ENCODE measurements at places on chromosomes 12 and 14.

GRCh38 chr12:22530-23201, 43.9 kb upstream of the IQSEC3 start:
- no peak for DNase-seq

DNA sequence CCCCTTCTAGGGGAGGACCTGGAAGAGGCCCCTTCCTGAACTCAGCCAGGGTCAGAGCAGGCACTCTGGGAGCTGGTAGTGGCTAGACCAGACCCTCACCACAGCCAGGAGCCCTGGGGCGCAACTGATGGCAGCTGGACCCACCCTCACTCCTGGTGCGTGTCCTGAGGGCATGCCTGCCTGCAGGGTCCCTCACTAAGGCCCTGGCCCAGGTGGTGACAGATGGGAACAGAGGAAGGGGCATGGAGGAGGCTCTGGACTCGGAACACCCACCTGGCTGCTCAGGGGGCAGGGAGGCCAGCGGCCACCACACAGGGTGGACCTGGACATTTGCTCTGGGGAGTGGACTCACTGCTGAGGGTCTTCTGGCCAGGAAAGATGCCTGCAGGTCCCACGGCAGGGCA, 342.2 kb upstream of the SFSWAP start:
- no peak for DNase-seq

DNA sequence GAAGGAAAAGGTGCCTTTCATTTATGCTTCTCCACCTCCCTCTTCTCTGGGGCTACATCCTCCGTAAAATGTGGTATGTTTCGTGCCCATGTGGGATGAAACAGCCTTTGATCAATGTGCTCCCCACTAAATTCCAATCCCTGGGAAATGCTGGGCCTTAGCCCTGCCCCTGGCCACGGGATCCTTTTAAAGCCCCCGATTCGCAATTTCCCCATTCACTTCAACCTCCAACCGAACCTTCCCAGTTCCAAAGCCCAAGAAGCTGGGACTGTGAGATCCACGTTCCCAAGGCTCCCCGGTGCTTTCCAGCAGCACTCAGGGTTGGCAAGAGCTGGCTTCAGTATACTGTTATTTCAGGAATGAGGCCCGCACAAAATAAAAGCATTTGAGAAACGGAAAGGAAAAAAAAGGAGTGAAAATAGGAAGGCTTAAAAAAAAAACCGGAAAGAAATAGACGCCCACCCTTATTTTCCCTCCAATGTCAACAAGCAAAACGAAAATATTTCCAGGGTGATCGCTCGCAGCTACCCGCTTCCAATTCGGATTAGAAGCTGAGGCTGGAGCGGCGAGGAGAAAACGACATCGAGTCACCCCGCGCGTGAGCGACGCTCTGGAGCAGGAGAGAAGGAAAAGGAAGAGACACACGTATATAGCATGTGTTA, 1.3 kb upstream of the FOXG1 start:
- peak; percentile 89 for DNase-seq

DNA sequence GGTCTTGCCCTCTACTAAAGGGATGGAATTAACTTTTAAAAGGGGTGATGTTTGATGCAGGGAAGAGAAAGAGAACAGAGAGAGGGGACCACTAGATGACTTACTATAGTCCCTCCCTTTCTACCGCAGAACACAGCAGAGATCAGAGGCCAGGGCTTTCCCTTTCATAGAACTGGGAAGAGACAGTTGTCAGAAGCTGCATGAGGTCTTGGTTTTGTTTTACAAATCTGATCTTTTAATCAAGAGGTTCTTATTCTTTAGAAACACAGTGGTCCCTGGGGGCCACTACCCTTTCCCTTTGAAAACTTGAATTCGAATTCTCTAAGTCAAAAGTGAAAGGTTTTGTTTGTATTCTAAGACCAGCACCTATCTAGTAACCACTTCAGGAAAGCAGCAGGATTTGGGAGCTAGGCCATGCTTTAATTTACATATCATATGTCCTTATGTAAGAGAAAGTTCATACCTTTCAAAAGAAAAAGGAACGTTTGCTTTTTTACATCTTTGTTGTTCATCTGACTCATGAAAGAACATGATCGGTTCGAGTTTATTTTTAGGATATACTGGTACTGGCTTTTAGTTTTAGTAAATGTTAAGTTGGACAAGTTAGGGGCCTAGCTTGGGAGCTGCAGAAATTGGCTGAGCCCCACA, 6.3 kb downstream of the FBXL14 start:
- no peak for DNase-seq

- DNase-seq = no peak
Measured at GRCh38 chr12:3622021-3622821, 130.7 kb downstream of the CRACR2A start.

DNA sequence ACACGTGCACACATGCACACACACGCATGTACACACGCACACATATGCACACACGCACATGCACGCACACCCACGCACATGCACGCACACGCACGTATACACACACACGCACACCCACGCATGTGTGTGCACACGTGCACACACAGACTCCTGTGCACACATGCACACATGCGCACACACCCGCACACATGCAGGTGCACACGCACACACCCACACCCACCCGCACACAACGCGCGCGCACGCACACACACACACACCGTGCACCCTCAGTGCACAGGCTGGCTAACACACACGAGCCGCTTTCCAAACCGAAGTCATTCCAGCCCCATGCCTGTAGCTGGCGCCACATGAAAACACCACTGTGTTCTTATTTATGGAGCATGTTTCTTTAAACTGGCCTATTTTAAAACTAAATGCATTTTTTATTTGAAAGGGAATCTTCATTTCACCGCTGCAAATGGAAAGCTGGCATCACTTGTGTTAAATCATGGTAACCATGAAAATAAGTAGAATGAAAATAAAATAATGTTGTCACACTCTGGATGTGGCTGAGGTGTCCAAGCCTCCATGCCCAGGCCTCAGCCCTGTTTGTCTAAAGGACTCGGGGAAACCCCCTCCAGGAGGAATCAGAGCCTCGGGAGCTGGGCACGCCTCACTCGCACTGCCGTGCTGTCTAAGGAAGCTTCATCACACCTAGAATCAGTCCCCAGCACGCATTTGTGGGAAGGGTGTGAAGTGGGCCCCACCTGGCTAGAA, 45.1 kb downstream of the GALNT9 start:
- peak; percentile 47 for DNase-seq

GRCh38 chr14:56807386-56808109, 2.7 kb downstream of the OTX2 start:
- DNase-seq = peak; percentile 64

- DNase-seq = no peak
Measured at GRCh38 chr14:94977016-94977415, 180.3 kb downstream of the DICER1 start.

- no peak for DNase-seq
Measured at GRCh38 chr14:21229821-21230220, 39.4 kb downstream of the HNRNPC start.

DNA sequence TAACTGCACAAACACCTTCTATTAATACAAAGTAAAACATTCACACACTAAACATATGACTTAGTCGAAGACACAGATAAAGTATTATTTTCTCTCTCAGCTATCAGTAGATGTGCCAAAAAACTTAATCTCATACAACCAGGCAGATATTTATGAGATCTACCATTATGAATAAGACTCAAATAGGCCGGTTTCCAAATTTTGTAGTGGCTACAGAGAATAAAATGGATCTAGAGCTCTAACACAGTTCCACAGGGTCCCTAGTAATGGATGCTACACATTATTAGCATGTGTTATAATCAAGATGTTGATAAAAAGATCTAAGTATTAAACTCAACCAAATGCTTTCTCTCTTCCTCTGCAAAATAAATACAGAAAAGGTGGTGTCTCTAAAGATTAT, 10.4 kb downstream of the SAV1 start:
- DNase-seq = no peak

DNA sequence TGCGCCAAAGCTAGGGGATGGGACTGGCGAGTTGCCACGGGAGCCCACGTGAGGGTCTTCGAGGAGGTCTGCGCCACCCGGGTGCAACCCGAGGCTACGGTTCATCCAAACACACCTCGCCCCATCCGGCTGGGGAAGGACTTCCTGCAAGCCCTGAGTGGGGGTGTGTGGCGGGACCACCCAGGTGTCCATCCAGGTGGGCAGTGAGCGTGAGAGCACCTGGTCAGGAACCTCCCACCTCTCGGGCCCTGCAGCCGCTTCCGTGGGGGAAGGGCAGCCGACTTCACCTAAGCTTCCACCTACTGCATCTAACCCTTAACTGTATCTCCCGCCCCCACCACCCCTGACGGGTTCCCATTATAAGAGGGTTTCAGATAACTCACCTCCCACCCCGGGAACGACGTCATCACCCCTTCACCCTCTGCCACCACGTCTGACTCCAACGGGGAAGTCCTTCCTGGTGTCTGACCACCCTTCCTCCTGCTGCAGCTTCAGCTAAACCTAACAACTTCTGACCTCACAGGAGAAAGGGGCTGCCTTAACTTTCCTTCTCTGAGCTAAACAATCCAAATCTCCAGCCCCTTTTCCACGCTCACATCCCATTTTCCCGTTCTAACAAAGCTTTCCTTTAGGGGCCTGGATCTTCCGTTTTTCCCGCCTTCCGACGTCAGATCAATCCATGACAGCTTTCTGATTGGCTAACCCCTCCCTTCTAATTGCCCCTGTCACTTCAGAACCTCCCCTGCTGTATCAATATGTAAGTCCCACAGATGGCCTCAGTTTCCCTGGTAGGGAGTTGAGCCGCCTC, 27.4 kb upstream of the SMUG1 start:
- no peak for DNase-seq

- peak; percentile 12 for DNase-seq
Measured at GRCh38 chr12:59322473-59322872, 273.4 kb upstream of the SLC16A7 start.

DNA sequence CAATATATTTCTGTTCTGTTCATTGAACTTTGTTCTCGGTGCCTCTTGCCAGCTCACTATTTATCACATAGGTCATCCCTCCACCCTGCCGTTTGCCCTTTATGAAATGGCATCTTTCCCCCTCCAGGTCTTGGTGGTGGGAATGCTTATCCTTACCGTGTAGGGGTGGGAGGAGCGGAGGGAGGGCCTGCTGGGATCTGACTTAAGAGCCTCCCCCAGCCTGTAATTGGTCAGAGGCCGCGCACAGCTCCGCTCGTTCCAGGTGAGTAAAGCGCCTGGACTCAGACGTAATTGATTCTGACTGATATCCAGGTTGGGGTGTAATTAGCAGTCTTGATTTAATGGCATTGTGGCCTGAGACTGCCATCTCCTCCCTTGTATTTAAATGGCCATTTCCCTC, 185.3 kb downstream of the TSPAN9 start:
- peak; percentile 53 for DNase-seq

DNA sequence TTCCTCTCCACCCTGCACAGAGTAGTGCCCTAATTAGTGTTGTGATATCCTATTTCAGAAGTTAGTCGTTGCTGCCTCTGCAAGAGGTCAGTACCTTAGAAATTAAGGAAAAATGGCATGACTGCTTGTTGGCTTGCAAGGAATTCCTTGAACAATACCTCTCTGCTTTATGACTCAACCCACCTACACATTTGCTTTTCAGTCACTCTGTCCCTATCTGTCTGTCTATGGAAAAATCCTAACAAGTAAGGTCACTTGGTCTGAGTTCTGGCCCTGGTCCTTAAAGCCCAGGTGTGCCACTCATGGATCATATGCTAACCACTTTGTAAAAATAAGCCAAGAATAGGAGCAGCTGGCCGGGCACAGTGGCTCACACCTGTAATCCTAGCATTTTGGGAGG, 116.4 kb upstream of the ATF1 start:
- DNase-seq = no peak

DNA sequence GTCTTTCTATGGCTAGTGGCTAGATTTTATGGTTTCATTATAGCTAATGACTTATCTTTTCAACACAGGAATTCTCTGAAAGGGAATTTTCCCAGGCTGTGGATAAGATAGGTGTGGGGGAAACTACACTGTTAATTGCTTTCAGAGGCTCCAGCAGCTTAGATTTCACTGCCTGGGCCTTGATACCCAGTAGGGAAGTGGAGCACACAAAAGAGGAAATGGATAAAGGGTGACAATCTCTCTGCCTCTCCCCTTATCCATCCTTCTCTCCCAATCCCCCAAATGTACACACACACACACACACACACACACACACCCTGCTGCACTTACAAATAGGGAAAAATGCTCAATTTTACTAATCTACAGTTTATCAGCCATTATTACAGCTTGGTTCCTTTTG, 19.1 kb downstream of the SIX4 start:
- no peak for DNase-seq

GRCh38 chr12:22476133-22476532, 68.2 kb downstream of the C2CD5 start:
- no peak for DNase-seq

- DNase-seq = no peak
Measured at GRCh38 chr12:22088886-22089285, 42.9 kb downstream of the CMAS start.

GRCh38 chr12:104608998-104609397, 152.2 kb downstream of the CHST11 start:
- peak; percentile 59 for DNase-seq

GRCh38 chr12:105332925-105333324, 2.4 kb downstream of the C12orf75 start:
- no peak for DNase-seq

- DNase-seq = no peak
Measured at GRCh38 chr12:131065801-131066200, 112.1 kb downstream of the ADGRD1 start.

- DNase-seq = no peak
Measured at GRCh38 chr12:52204095-52204930, 12.5 kb upstream of the KRT80 start.

- DNase-seq = no peak
Measured at GRCh38 chr12:76755829-76756379, 8.0 kb upstream of the ZDHHC17 start.

GRCh38 chr12:52975820-52976573, 27.1 kb downstream of the KRT18 start:
- DNase-seq = peak; percentile 23

GRCh38 chr12:113676547-113676946, 204.9 kb upstream of the LHX5 start:
- no peak for DNase-seq

DNA sequence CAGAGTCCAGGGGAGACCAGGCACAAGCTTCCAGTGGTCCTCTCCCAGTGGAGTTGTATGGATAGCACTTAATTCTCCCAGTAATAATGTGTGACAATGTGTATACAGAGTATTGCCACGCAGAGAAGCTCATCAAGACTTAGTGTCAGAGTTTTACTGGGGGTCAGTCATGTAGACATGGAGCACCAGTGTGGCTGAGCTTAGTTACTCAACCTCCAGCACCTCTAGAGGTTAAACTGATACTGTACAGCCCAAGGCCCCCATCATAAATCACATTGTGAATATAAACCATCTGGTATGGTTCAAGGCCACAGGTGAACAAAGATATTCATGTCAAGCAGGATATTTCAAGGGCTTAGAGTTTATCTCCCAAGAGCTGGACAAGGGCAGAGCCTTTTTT, 378.1 kb upstream of the TMPO start:
- DNase-seq = no peak

DNA sequence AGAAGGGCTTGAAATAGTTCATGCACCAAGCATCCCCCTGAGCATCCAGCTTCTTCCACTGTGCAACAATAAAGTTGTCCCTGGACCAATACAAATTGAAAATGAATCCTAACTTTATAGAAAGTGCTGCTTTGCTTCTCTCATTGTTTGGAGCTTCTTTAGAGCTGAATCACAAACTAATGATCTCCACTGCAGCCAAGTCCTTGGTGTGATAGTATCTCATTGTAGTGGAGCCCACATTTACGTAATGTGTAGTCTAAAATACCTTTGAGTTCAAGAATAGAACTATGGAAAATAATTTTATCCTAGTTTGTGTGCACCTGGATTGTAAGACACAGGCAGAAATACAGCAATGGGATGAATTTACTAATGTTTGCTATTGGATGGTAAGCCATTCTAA, 319.9 kb downstream of the EGLN3 start:
- DNase-seq = no peak

Data from retina (tissue), 1 donor.